ENCODE measurements at places on chromosomes 5 and 9.

GRCh38 chr5:89556215-89556913, 673.4 kb upstream of the MEF2C start:
- no peak for DNase-seq

DNA sequence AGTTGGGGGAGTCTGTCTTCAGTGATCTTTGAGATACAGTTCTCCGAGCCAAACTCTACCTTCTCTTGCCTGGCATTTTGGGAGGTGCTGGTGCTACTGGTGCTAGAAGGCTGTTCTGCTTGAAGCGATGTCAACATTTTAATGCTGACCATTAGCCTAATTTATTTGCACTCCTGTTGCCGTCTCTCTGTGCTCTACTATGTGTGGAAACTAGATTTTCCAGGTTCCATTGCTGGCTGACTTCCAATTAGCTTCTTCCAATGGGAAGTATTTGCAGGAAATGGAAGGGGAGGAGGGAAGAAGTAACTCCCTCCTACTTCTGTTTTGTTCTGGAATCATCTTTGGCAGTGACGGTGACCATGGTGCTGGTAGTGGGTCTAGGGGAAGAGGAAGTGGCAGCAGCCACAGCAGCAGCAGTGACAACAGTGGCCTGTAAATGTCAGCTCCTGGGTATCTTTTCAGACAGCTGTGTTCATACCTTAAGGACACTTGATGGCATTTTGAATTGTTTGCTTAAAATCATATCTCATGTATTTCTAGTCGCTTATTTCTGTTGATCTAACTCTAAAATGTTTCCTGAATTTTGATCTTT, 7.9 kb downstream of the TXNDC8 start:
- DNase-seq = no peak

DNA sequence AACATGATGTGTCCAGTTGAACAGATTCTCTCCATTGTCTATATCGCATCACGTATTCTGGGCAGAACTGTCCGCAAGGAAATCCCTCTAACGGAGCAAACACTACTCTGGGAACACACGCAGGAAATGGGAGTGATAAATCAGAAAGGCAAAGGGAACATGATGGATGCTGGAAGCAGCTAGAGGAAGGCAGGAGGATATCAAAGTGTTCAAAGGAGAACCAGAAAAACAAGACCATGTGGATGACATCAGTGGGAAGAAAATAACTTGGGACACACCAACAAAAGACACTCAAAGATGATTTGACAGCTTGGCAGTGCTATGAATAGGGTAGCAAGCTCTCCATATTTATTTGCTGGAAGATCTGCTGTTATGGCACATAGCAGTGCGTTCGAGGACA, 142.9 kb downstream of the PLK2 start:
- DNase-seq = no peak

GRCh38 chr5:127580731-127581130, 63.3 kb downstream of the PRRC1 start:
- no peak for DNase-seq

- DNase-seq = no peak
Measured at GRCh38 chr5:133839090-133839489, 129.3 kb downstream of the C5orf15 start.

DNA sequence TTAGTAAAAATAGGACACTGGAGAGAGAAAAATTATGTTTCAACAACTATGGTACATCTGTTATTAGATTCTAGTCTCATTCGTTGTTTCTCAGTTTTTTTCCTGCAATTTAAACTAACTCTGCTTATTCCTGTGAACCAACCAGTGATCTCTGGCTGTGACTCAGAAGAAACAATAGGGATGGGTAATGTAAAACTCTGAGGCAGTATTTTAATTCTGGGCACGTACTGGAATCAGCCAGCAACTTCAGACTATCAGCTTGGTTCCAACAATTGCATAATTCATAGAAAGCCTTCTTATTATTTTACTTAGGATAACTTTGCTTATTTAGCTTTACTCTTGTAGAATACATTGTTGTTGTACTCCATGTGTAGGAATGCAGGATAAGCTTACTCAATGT, 28.8 kb downstream of the MLLT3 start:
- DNase-seq = no peak

- no peak for DNase-seq
Measured at GRCh38 chr5:160082614-160083500, 36.4 kb downstream of the PWWP2A start.

DNA sequence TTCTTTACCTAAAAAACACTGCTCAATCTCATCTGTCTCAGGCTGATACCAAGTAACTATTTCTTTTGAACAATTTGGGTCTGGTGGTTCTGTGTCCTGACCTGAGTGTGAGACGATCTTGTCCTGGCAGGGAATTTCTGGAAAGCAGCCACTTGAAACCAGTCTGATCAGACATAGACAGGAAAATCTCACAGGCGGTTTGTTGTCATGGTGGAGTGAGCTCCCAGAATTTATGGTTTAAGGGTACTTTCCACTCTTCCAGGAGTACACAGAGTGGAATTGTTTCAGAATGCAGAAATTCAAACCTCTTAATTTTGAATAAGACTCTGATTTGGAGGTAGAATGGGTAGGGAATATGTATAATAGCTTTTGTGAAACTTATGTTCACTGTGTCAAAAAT, 268.2 kb downstream of the ISL1 start:
- DNase-seq = no peak

DNA sequence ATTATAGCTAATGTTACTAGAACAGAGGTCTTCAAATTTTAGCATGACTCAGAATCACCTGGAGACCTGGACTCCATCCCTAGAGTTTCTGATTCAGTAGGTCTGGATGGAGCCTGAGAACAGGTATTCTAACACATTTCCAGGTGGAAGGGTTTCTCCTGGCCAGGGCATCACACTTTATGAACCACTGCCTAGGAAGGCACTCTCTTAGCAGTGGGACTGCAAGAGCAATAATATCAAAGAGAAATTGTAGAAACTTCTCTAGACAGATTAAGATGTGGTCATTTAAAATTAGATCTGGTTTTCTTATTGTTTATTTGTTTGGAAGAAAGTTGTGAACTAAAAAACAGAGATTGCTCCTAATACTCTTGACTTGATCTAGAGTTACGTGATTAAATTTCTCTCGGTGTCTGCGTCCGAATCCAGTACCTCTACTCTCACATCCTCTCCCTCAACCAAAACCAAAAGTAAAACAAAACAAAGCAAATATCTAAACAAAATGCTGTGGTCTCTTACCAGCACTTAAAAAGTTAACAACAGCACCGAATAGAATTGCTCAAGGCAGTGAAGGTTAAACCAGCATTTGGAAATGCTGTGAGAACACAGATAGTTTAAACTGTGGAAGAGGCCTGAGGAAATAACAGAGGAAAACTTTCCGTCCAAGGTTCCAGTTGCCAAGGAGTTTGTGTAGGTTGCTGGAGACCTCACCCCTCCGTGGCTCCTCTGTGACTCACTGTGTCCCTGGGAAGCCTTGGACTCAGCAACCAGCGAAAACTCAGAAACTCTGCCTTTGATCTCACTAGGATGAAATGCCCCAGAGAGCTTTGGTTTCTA, 193.4 kb downstream of the ARRDC3 start:
- no peak for DNase-seq

DNA sequence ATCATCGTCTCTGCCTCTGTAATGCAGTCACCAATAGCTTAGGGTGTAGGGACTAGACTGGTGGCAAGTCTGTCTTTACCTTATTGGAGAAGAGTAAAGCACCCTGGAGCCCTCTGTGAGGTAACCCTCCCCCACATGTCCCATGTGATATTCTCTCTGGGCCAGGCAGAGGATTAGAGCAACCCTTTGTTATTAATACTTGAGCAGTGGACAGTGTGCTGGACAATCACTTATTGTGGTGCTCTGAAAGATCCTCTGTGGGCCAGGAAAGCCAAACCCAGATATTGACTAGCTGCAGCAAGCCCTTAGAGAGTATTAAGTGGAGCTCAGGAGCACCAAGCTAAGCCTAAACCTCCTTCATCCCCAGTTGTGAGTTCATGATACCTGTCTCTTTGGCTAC, 139.7 kb upstream of the RUSC2 start:
- no peak for DNase-seq

GRCh38 chr5:167112556-167112955, 1178.9 kb upstream of the WWC1 start:
- no peak for DNase-seq

DNA sequence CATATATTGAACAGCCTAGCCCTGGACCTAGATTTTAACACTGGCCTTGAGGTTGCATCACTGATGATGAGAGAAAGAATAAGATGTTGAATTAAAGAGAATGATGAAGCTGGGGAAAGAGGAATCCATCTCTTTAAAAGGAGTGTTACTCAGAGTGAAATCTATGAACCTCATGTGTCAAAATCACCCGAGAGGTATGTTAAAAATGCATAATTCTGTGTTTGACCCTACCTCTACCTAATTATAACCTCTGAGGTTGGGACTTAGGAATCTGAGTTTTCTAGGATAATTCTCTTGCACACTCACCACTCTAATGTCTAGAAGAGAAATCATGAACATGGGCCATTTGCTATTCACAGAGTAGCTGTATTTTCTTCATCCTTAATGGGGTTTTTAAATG, 479.4 kb downstream of the ENC1 start:
- no peak for DNase-seq

GRCh38 chr5:95102080-95102479, 182.8 kb downstream of the MCTP1 start:
- DNase-seq = no peak

DNA sequence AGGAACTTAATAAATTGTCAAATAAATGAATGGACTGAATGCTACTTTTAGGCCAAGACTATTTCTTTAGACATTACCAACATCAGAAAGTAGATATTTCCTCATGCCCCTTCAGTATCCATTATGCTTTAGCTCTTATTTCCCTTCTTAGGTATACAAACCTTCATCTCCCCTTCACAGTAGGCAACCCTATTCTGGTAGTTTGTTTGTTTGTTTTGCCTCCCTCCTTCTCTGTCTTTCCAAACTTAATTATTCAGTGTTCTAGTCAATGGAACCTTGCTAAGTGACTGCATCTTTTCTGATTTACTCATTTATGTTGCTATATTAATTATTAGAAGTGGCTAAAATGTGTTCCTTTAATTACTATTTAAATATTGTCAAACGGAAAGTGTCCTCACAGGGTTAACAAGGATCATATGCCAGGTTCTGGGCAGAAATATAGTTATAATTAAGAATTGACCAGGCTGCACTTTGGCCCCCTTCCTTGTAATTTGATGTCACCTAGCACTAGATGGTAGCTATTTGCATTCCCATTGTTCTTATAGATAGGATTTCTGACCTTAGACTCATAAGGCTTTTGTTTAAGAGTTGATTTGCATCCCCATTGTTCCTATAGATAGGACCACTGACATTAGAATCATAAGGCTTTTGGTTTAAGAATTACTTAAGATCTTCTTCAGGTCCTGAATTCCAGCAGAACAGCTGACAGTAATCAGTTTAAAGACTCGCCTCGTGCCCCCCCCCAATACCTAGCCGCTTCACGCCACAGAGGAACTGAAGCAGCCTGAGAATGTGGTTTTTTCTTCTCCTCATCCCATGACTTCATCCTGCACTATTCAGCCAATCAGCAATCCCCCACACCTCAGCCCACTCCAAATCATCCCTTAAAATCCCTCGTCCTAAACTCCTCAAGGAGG, 84.4 kb upstream of the NUDT12 start:
- DNase-seq = no peak

- DNase-seq = no peak
Measured at GRCh38 chr5:171961117-171961516, 45.3 kb downstream of the FBXW11 start.

DNA sequence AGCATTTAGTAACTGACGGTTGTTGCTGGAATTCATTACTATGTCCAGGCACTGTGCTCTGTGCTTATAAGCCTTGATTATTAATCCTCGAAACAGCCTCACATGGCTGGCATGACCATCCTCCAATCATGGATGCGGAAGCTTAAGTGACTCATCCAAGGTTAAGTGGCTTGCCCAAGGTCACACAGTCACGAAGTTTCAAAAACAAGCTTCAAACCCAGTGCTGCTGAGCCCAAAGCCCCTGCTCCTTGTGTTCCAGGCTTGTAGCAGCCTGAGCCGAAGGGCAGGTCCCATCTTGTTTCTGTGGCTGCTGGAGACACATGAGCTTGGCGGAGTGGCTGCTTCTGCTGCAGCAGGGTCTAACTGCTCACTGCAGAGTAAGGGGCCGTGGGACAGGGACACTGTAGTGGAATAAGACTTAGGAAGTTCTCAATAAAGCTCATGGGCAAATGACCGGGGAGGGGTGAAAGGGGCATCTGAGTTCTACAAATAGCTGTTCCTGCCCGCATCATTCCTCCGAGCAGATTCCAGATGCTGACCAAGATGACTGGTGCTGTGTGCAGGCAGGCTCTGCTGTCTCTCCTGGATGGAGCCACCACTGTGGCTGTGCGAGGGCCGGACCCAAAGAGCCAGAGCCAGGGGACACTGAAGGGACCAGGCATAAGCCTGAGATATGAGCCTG, 32.4 kb downstream of the WHRN start:
- no peak for DNase-seq

DNA sequence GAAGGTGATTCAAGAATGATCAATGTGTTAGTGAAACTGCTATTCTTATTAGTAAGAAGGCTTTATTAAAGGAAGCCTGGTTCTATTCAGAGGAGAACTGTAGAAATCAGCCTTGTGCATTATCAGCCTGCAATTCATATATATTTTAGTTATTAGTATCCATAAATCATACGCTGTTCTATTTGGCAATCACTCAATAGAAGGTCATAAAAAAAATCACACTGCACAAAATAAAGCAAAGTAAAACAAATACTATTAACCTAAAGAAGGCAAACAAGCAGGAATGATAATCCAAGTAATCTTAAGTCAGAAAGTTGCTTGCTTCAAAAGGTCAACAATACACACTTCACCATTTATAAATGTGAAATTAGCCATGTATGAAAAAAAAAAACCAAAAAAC, 138.1 kb downstream of the PDE4D start:
- DNase-seq = no peak

- no peak for DNase-seq
Measured at GRCh38 chr5:37896159-37896558, 56.3 kb upstream of the GDNF start.

DNA sequence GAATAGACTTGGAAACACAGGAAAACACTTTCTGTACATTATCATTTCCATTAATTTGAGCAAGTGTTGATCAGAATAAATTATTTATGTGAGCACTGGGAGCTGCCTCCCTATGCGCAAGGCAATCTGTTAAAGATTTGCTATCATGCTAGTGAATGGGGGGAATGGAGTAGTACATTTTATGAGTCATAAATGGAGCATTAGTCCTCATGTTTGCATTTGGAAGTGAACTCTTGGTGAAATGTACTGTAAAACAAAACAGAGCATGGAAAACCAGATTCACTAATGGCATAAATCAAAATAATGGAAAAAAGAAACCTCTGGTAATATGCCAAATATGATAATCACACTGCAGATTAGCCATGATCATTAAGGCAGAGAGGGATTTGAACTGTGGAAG, 40.5 kb upstream of the TMC1 start:
- no peak for DNase-seq
